ENCODE measurements at places on chromosomes 7 and 10. TPM values are rescaled to one million over a fixed set of nuclear protein-coding genes. Genes with fewer than 3 reads are reported as not detected.

GRID1 gene
- total RNA-seq: not detected

SMO gene
- total RNA-seq: 17.8 TPM

HEPACAM2 gene
- total RNA-seq: not detected

SLC16A12 gene
- total RNA-seq: 3.6 TPM

ZNF804B gene
- not detected for total RNA-seq

SERPINE1 gene
- 1,155 TPM for total RNA-seq

TMEM213 gene
- total RNA-seq: not detected

INMT gene
- total RNA-seq: 2.1 TPM

C10orf67 gene
- not detected for total RNA-seq

LIPJ gene
- total RNA-seq: not detected

PPP1R3A gene
- not detected for total RNA-seq

SHH gene
- total RNA-seq: not detected

UPK3BL1 gene
- 8.7 TPM for total RNA-seq

SMNDC1 gene
- total RNA-seq: 1.8 TPM

ADIRF gene
- total RNA-seq: 21.7 TPM

TMEM225B gene
- total RNA-seq: 0.17 TPM

ZNF487 gene
- 1.9 TPM for total RNA-seq

TRIM73 gene
- 0.45 TPM for total RNA-seq

ZCCHC24 gene
- 24.7 TPM for total RNA-seq

PILRA gene
- not detected for total RNA-seq

LOXL4 gene
- total RNA-seq: 12.4 TPM

FOXP2 gene
- 1.9 TPM for total RNA-seq

SEMA3E gene
- 0.45 TPM for total RNA-seq

CALML5 gene
- not detected for total RNA-seq

JCAD gene
- 1.8 TPM for total RNA-seq

RPEL1 gene
- total RNA-seq: not detected

EN2 gene
- total RNA-seq: not detected

CLCN1 gene
- under 0.01 TPM for total RNA-seq

PLEKHA1 gene
- 9.8 TPM for total RNA-seq

CPVL gene
- total RNA-seq: not detected

WNT8B gene
- not detected for total RNA-seq

ZNF365 gene
- total RNA-seq: 0.84 TPM

HTR5A gene
- total RNA-seq: not detected

LRRN3 gene
- 0.84 TPM for total RNA-seq

ZNF239 gene
- 6.5 TPM for total RNA-seq

LRRD1 gene
- total RNA-seq: 0.17 TPM

CASP2 gene
- 12.9 TPM for total RNA-seq

LAMB1 gene
- total RNA-seq: 103 TPM

NRP1 gene
- 147 TPM for total RNA-seq

NME8 gene
- total RNA-seq: not detected

SLC26A4 gene
- 0.74 TPM for total RNA-seq

Measured in bronchus fibroblast of lung (primary cell).